Coronary artery (tissue), 2 donors: ENCODE measurements at places on chromosomes 12 and 14.

DNA sequence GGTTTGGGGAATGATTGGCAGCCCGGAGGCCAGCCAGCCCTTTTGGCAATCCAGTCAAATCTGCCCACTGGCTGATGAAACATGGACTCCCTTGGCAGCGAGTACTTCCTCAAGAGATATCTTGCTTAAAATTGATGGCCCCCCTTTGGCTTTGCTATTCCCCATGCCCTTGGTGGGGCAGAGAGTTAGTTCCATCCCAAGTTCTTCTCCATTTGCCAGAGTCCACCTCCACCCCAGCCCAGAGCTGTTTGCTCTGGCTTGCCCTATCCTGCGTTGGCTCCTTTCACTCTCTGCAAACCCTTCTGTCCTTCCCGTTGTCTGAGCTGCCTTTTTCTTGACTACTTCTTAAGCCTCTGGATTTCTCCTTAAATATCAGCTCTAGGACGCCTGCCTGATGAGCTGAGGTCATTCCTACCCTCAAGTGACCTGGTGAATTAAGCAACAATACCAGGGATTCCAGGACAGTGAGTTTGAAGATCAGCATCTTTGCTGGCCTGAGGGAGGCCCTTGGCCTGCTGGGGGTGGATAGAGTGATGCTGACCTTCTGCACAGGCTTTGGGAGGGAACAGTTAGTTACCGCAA lies 212.0 kb downstream of the CACNA1C start:
- DNase-seq, result no peak

DNA sequence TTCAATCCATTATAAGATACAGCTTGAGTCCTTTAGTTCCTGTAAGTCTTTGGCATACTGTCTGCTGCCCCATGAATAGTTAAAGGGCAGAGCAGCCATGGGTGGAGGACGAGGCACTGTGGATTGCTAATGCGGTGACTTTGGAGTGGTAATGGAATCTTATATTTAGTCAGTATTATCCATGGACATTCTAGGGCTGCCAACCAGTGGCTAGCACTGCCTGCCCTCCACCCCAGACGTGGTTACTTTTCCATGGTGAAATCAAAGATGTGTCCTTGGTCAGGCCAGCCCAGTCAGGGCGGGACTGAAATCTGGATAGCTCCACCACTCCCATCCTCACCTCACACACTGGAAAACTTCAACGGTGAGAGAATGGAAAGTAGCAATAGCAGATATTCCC lies 2.3 kb downstream of the TTC9 start:
- no peak for DNase-seq

DNA sequence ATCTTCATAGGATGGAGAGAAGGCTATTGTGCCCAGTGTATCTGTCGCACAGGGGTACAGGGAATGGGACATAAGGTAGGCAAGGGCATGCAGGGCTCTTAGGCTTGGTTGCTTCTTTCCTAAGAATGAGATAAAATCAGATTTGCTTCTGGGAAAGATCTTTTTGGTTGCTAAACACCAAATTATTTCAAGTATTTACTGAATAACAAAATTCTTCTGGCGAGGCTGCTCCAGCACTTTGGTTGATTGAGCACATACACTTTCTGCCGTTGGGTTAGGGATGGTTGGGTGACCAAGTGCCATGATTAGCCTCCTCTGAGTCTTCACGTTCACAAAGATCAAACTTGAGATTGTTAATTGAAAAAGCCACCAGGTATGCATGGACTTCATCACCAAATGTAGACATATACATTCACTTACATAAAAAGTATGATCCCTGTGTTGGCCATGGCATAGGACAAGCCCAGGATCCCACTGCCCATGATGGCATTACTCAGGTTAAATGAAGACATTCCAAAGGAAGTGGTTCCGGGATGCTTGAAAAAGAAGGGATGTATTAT lies 38.2 kb downstream of the SLC38A4 start:
- no peak for DNase-seq

DNA sequence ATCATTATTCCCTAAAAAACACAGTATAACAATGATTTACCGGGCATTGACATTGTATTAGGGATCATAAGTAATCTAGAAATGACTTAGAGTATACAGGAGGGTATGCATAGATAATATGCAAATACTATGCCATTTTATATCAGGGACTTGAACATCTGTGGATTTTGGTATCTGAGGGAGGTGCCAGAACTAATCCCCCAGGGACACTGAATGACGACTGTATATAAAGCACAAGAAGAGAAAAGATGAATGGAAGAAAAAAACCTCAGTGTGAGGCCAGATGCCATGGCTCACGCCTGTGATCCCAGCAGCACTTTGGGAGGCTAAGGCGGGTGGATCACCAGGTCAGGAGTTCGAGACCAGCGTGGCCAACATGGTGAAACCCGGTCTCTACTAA lies 25.5 kb upstream of the COX6A1 start:
- DNase-seq, result no peak

- no peak for DNase-seq
Measured at GRCh38 chr12:5305425-5305824, 126.5 kb upstream of the NTF3 start.

GRCh38 chr12:14937689-14938088 lies 648 bp downstream of the ERP27 start:
- DNase-seq, result no peak

- DNase-seq, result no peak
Measured at GRCh38 chr14:67644428-67644827, 24.7 kb downstream of the ARG2 start.

DNA sequence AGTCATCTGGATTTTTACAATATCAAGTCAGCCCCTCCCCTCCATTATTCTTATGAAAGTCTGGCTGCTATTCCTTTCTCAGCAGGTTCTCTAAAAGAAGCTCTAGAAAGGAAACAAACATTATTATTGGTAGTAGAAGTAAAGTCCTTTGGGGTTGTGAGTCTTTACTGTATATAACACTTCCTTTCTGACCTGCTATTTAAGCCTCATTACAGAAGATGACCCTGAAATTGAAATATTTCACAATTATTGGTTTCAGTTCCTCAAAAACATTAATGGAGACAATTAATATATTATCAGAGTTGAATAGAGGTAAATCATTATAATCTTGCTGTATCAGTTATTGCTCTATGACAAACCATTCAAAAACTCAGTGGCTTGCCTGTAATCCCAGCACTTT lies 19.3 kb downstream of the PLEKHA5 start:
- no peak for DNase-seq

DNA sequence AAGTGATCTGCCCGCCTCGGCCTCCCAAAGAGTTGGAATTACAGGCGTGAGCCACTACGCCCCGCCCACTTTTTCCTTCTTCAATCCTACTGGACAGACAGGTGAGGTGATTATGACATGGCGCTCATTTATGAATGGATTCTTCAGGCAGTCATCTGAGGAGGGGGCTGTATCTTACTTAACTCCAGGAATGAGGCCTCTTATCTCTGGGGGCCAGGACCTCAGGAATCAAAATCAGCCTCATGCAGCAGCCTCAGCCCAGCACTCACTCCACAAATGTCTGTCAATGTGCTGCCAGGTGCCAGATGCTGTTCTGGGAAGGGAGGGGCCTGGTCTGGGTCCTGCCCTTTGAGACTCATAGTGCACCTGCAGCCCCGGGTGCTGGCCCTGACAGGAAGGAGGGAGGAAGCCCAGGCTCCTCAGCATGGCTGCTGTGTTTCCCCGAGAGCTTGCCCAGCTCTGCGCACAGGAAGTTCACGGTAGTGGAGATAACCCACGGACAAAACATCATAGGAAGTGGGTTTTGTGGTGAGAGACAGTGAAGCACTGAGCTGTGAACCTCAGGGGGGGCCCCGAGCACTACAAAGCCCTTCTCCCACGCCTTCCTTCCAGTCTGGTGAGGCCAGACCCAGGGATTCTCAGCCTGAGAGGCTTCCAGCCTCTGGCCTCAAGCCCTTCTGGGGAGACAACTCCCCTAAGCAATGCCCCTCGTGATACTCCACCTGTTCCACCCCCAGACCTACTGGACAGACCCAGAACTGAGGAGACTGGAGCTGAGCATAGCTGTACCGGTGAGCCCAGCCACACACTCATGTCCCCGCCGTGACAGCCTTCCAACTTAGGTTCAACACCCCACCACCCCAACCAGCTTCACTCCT lies 22.3 kb downstream of the GALNT6 start:
- no peak for DNase-seq

GRCh38 chr12:88371416-88372183 lies 208.7 kb downstream of the KITLG start:
- no peak for DNase-seq

DNA sequence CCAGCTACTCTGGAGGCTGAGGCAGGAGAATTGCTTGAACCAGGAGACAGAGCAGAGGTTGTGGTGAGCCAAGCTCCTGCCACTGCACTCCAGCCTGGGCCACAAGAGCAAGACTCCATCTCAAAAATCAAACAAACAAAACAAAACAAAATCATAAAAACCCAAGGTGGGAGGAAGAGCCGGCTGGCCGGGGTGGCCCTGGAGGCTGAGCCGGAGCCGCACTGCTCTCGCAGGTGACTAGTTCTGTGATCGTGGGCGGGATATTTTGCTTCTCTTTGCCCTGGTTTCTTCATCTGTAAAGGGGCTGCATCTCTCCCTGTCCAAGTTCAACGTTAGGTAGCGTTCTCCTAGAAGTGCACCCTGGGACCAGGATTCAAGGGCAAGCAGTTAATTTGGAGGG lies 73.4 kb downstream of the KIF26A start:
- DNase-seq, result no peak

DNA sequence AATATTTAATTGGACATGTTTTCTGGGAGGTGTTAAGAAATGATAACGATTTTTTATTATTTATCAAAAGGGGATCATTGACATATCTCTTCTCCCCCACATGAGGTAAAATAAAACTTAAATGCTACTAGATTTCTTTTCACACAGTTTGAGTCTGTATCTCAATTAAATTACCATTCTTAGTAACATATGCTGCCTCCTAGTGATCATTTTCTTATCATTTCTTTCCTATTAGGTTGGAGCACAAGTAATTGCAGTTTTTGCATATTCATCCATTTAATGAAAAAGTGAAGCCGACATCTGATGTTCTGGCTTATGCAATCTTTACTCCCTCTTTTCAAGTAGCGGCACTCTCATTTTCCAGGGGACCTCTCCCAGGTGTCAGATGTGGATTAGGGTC lies 24.9 kb downstream of the PUS7L start:
- DNase-seq, result no peak

- DNase-seq, result no peak
Measured at GRCh38 chr12:1928439-1929121, 10.1 kb upstream of the CACNA2D4 start.

- DNase-seq, result no peak
Measured at GRCh38 chr12:3770891-3771290, 18.0 kb upstream of the CRACR2A start.

GRCh38 chr12:3723916-3724805 lies 28.7 kb downstream of the CRACR2A start:
- DNase-seq, result no peak

GRCh38 chr12:29191267-29191850 lies 42.3 kb downstream of the FAR2 start:
- no peak for DNase-seq

- no peak for DNase-seq
Measured at GRCh38 chr12:48038085-48038484, 33.8 kb upstream of the COL2A1 start.

- no peak for DNase-seq
Measured at GRCh38 chr12:7096006-7096932, 4.0 kb upstream of the C1R start.

DNA sequence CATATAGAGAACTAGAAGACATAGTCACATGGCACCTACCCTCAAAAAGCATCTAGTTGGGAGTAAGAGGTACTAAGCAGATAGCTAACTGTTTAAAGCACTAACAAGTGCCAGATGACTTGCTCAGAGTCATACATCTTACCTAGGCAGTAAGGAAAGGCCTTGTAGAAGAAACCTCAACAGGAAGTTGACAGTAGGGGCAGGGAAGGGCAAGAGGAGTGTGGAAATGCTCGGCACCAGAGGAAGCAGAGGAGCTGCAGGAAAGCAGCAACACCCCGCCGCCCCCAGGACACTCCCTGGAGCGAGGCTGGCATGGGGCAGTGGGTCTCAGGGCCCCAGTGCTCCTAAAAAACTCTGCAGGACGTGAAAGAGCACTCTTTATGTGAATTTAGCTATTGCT lies 92.9 kb downstream of the PPP2R5C start:
- no peak for DNase-seq

DNA sequence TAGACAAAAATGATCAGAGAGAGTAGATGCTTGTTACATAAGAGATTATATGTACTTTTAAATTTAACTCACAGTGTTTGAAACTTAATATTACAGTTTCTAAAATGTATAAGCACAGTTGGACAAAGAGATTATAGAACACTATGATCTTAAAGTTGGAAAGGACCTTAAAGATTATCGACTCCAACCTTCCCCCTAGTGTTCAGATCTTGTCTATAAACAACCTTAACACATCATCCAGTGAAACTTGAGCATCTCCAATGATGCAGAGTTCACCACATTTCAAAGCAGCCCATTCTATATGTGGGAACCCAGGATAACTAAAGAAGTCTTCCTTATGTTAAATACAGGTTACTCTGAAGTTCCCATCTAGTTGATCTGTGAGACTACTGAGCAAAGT lies 480.8 kb downstream of the RMST start:
- DNase-seq, result no peak

GRCh38 chr14:91415794-91416743 lies 1.6 kb downstream of the CCDC88C start:
- DNase-seq, result no peak

DNA sequence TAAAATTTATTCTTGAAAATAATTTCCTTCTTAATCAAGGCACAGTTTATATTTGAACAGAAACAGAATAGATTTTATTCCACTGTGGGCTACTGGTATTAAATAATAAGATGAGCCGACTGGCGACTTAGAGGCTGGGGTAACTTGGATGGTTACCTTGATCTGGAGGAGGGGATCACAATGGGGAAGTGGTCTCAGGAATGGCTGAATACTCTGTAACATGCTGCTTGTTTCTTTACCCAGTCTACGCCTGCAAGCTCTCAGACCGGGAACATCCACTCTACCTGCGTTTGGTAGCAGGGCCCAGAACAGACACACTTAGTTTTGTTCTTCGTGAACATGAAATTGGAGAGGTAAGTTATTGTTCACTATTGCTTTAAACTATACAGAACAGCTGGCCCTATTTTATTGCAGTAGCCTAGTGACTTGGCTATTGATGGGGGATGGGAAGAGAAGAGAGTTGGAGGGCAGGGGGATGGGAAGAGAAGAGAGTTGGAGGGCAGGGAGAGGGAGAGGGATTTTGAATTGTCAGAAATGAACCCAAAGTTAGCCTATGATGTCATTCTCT lies 67.9 kb downstream of the GNS start:
- DNase-seq, result no peak

- DNase-seq, result no peak
Measured at GRCh38 chr12:121741743-121742142, 29.2 kb downstream of the TMEM120B start.
